ENCODE measurements at places on chromosomes 2 and 18.

DNA sequence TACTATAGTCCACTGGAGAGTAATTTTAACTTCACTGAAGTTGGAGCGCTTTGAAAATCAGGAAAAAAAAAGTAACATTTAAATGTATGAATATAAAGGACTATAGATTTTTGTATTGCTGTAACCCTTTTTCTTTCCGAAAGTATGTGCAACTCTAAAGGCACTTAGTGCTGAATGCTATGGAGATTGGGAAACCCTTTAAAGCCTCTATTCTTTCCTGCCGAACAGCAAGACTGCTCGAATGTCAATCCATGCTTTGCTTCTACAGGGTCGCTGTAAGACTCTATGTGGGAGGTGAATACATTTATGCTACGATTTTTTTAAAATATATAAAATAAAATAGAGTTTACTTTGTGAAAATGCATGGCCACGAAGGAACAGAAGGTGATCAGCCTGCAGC is 825 bp downstream of the GRB14 start:
- no peak for DNase-seq

- DNase-seq = no peak
Observed at GRCh38 chr2:232126301-232127099, 165.0 kb downstream of the DIS3L2 start.

DNA sequence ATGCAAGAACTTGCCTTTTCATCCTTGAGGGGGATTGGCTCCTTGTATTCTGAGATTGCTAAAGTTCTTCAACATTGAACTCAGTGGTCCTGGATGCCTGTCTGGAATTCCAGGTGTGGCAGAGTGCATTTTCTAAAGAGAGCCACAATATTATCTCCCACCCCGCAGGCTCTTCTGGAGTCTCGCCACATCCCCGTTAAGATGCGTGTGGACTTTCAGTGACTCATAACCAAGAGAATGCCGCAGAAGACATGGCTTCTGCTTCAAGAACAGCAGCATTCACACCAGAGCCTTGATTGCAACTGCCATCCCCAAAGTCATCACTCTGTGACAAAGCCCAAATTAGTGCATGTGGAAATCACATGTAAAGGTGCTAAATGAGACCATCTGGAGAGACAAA is 142.7 kb downstream of the CDH20 start:
- DNase-seq = no peak

DNA sequence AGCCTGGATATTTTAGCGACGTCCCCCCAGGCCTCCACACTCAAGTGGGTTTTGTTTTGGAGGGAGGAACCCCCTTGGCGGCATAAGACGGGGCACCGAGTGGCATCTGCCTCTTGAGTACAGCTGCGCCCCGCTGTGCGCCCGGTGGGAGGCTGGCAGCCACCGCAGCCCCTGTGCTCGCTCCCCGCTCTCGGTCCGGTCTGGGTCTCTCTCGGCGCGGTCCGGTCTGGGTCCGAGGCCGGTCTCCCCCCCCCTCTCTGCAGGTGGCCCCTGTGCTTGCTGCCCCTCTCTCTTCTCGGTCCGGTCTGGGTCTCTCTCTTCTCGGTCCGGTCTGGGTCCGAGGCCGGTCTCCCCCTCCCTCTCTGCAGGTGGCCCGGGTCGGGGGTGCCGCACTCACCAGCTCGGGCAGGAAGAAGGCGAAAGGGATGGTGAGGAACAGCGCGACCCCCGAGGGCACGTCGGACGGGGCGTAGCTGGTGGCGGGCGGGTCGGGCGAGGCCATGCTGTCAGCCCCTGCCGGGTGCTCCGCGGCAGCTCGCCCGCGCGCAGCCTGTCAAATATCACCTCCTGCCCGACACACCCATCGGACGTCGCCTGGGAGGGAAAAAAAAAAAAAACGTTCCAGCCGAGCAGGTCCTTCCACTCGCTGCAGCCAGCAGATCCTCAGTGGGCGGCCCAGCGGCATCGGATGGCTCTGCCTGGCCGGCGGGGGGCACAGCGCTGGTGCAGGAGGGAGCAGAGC is at the start of gene MALL:
Gene MALL (minus strand): TSS at position 532 of the 742 bp plus-strand sequence. CDS start 30 bp downstream, at position 502.
- no peak for DNase-seq

DNA sequence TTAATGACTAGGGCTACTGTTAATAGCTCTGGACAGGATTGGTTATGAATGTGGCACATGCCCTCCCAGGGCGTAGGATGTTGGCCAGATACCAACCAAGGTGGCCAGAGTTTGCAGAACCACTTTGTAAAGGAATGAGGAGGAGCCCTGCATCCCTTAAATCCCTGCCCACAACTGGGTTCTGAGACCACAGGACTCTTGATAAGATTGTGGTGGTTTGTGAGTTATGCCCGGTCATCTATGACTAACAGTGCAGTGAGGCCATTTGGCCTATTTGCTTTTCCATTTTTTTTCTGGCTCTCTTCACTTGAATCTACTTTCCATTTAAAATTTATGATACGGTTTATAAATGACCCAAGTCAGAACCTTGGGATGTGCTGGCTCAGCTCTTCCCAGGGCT is 294.5 kb downstream of the PRKCE start:
- no peak for DNase-seq

- DNase-seq = no peak
Observed at GRCh38 chr18:74826572-74826971, 228.9 kb downstream of the ZNF407 start.

DNA sequence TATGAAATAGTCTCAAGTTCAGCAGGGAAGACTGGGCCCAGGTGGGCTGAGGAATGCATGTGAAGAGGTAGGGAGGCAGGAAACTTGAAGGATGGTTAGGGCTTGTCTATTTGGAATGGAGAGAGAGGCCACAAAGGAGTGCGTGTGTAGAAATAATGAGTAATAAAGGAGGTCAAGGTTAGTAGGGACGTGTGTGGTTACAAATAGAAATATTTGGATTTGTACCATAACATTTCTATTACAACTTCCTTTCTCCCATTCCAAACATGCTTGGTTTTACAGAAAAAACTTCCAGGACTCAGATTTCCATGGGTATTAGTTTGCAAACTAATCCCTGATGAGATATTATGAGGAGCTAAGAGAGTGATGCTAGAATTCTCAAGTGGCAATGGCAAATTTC is 280.6 kb downstream of the NCKAP5 start:
- no peak for DNase-seq

DNA sequence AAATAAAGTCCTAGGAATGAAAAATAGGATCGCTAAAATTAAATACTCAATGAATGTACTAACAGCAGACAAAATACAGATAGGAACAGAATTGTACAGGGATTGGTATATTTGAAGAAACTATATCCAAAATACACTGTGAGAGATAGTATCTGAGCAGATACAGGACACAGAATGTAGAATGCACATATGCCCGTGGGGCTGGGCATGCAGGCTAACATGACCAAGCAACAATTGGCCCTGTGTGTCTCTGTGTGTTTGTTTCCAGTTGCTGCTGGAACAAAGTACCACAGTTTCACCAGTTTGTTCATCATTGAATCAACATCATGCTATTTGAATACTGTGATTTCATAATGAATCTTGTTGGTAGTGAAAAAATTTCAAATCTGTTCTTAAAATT is 127.6 kb downstream of the PMAIP1 start:
- DNase-seq = no peak

- DNase-seq = no peak
Observed at GRCh38 chr2:212097001-212097400, 441.6 kb downstream of the ERBB4 start.

- peak; percentile 64 for DNase-seq
Observed at GRCh38 chr2:3608373-3609278, 13.7 kb downstream of the COLEC11 start.

- DNase-seq = peak; percentile 21
Observed at GRCh38 chr18:65938592-65939372, 188.0 kb downstream of the CDH7 start.

DNA sequence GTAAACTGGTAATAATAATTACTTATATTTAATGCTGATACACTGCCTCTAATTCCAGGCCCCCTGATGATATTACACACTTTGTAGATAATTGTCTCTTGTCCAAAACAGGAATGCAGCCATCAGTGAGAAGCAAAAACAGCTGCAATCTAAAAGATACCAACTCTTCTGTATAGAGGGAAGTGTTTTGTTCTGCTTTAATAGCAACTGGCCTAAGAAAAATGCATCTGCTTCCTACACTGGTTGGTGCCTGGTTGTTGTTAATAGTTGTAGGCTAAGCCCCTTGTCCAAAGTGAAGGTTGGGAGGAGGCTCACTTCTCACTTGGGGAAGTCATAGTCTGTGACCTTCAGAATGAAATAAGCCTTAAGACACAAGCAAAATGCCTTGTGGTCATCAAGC is 332.0 kb downstream of the ZNF521 start:
- DNase-seq = no peak

- no peak for DNase-seq
Observed at GRCh38 chr2:36695746-36696415, 626 bp upstream of the VIT start.

- no peak for DNase-seq
Observed at GRCh38 chr2:156436497-156437085, 412 bp downstream of the GPD2 start.

GRCh38 chr18:39350945-39351344 is 1785.3 kb upstream of the CELF4 start:
- DNase-seq = no peak

DNA sequence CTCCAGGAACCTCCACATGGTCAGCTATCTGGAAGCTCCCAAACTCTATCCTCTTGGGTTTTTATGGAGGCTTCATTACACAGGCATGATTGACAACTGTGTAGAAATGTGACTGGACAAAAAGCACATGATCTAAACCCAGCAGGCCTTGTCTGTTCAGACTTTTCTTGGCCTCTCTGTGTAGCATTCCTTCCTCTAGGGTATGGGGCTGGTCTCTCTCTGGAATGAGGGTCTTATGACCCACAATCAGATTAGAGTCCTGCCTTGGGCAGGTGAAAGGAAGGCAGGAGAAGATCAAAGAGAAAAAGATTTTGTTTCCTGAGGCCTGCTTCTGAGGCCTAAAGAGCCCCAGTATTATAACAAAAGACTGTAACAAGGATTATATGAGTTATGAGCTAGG is 162.7 kb downstream of the SP3 start:
- DNase-seq = no peak

DNA sequence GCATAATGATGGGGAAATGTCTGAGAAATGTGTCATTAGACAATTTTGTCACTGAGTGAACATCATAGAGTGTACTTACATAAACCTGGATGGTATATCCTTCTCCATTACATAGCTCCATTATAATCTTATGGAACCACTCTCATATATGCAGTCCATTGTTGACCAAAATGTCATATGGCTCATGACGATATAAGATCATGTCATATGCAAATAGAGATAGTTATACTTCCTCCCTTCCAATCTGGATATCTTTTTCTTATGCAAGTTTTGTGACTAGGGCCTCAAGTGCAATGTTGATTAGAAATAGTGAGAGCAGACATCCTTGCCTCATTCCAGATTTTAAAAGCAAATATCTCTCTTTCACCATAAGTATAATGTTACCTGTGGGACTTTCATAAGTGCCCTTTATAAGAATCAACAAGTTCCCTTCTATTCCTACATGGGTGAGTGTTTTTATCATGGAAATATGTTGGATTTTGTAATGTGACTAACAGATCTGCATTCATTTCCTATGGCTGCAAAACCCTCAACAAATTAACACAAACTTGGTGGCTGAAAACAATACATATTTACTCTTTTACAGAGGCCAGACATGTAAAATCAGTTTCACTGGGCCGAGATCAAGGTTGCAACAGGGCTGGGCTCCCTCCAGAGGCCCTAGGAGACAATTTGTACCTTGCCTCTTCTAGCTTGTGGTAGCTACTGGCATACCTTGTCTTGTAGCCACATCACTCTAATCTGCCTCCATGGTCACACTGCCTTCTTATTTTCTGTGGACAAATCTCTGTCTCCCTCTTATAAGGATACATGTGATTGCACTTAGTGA is 21.6 kb upstream of the SULT1C4 start:
- no peak for DNase-seq

- DNase-seq = no peak
Observed at GRCh38 chr18:35139517-35139916, 98.3 kb downstream of the MAPRE2 start.

DNA sequence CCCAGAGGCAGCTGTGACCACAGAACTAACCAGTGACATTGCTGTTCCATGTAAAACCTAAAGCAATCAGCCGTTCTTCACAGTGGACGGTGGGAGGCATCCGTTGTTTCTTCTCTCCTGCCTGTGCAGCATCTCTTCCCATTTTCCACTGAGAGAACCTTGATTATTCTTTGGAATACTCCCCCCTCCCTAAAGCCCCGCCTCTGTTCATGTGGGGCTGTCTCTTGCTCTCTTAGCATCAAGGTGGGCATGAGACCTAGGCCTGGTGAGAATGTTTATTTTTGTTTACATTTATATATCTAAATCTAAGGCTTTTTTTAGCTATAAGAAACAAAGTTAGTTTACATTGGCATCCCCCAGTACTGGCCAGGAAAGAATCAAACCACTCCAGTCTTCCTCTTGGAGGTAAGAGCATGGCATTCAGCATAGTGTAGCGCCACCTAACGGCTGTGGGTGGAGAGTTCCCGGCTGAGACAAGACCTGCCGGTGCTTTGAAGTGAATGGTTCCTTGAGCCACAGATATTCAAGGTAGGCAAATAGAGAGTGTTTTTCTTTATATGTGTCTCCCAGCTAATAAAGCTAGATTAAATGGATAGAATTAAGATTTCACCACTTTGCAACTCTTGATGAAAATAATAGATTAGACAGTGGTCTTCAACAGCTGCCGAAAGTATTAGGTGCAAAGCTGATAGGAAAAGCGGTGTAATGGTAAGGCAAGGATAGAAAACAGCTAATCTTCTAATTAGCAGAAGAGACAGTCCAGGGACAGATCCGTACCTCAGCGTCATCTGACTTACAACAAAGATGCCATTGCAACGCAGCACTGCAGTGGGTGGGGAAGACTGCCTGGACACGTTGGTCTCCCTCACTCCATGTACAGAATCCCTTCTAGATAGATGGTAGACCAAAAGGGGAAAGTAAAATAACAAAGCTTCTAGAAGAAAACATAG is 219.6 kb upstream of the RAB12 start:
- peak; percentile 82 for DNase-seq

Measured in D721Med (cell line).